Activated CD8-positive, alpha-beta memory T cell treated with anti-CD3 and anti-CD28 coated beads, Interleukin-2, amount 10 ng/mL, durations not matched to agents 7 days and 5 days (primary cell): ENCODE measurements at places on chromosomes 3 and 15. TPM values are rescaled to one million over a fixed set of nuclear protein-coding genes. Genes with fewer than 3 reads are reported as not detected.

The CTNNB1 gene
- 214 TPM for total RNA-seq

DNA sequence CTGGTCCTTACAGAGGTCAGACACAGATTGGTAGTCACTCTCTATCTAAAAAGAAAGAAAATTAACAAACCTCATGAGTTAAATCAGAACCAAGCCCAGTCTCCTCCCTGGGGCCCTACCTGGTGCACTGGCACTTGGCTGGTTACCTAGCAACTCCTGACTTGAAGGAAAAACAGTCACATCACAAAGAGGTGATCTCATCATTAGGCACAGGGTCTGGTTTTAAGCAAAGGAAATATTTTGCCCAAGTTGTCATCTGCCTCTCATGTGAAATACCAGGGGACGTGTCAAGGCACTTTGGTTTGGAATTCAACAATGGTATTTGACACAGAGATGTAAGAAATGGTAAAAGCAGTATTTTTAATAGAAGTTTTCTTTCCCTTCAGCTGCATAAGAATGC lies 47.7 kb upstream of the FMN1 start:
- peaks cover 4% of the 10 kb centered on the region for H3K27me3 ChIP-seq
- no peak overlapping the region for H3K27ac ChIP-seq
- no peak for DNase-seq
- no peaks in the 10 kb centered on the region for H3K36me3 ChIP-seq
- no peaks in the 10 kb centered on the region for H3K4me1 ChIP-seq

- H3K4me1 ChIP-seq = peaks cover 63% of the 10 kb centered on the region
- H3K4me3 ChIP-seq = peak overlapping the region; percentile 5
- H3K27ac ChIP-seq = peak overlapping the region; percentile 62
- no peaks in the 10 kb centered on the region for H3K36me3 ChIP-seq
Observed at GRCh38 chr3:129233538-129233937, 15.9 kb upstream of the COPG1 start.

The GP9 gene
- not detected for total RNA-seq

DNA sequence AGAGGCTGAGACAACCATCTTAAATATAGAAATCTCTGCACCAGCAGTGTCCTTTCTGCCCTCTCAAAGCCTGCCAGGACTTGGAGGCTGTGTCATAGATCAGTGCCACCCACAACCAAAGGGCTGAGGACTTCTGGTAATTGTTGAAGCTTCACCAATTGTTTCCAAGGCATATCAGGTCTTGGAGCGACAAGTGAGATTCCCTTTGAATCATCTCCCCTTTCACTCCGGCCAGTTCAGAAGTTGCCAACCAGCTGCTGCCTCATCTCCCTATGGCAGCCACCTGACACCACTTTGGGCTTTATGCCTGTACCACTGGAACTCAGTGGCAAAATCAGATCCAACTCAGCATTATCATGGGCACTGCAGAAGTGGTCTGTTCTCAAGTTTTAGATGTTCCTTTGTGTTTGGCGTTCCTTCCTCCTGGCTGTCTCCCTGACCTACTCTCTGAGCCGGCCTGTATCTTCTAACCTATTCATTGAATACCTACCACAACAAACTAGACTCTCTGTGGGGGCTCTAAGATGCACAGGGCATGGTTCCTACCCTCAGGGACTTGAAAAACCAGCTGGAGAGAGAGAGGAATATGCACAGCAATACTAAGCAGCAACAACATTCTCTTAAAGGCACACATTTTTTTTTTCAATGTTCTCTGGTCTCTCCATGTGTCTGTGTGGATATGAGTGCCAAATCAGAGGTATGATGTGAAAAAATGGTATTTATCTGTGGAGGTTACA lies 90.8 kb upstream of the PFN2 start:
- peaks cover 16% of the 10 kb centered on the region for H3K27me3 ChIP-seq
- no peak overlapping the region for H3K4me3 ChIP-seq
- no peak for DNase-seq
- H3K27ac ChIP-seq = no peak overlapping the region
- H3K36me3 ChIP-seq = no peaks in the 10 kb centered on the region
- no peaks in the 10 kb centered on the region for H3K4me1 ChIP-seq

The ROPN1 gene
- total RNA-seq = not detected

- DNase-seq = peak; percentile 26
- no peak overlapping the region for H3K27ac ChIP-seq
- H3K36me3 ChIP-seq = peaks cover 4% of the 10 kb centered on the region
- H3K4me1 ChIP-seq = peaks cover 7% of the 10 kb centered on the region
Observed at GRCh38 chr15:31497838-31498237, 171.2 kb downstream of the KLF13 start.

DNA sequence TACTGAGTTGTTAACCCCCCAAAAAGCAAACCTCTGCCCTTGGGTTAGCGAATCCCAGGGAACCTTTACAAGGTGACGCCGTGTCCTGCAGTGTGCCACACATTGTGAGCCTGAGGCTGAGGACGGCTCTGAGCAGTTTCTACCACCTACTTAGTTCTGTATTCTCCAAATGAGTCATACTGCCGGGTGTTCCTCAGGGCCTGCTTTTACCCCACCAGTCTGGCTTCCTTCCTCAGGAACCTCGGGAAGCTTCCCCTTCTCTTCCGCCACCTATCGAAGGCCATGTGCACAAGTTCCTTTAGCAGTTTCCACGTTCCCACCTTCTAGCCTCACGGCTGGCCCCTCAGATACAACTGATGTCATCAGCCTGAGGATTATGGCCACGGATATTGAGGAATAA lies 384.0 kb upstream of the TPM1 start:
- H3K4me1 ChIP-seq = peaks cover 7% of the 10 kb centered on the region
- no peak overlapping the region for H3K4me3 ChIP-seq
- H3K27me3 ChIP-seq = peaks cover 8% of the 10 kb centered on the region
- peaks cover 3% of the 10 kb centered on the region for H3K36me3 ChIP-seq
- DNase-seq = no peak

GRCh38 chr3:33537133-33537532 lies 96.9 kb upstream of the UBP1 start:
- peaks cover 3% of the 10 kb centered on the region for H3K4me1 ChIP-seq
- no peak overlapping the region for H3K4me3 ChIP-seq
- peaks cover 36% of the 10 kb centered on the region for H3K36me3 ChIP-seq
- H3K27me3 ChIP-seq = no peaks in the 10 kb centered on the region
- no peak overlapping the region for H3K27ac ChIP-seq

The CFAP20DC gene
- 1.0 TPM for total RNA-seq

GRCh38 chr3:131708241-131708640 lies 205.5 kb upstream of the MRPL3 start:
- H3K27ac ChIP-seq = no peak overlapping the region
- H3K36me3 ChIP-seq = no peaks in the 10 kb centered on the region
- no peak overlapping the region for H3K4me3 ChIP-seq
- H3K27me3 ChIP-seq = peaks cover 23% of the 10 kb centered on the region
- no peak for DNase-seq
- H3K4me1 ChIP-seq = no peaks in the 10 kb centered on the region

DNA sequence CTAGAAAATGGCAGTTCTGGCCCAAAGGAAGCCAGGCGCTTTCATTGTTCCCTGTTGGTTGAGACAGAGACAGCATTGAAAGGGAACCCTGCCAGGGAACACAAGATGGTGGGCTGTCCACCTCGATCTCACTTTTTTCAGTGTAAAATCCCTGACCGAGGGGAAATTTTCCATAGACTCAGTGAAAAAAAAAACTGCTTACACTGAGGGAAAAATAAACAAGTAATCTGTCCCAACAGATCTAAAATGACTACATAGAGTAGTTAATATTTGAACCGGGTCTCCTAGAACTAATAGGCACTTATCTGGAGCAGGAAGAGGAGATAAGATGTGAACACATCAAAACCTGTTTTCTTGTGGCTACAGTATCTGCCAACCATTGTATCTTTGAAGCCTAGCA lies 763.4 kb upstream of the GOLIM4 start:
- H3K27me3 ChIP-seq = no peaks in the 10 kb centered on the region
- H3K4me3 ChIP-seq = no peak overlapping the region
- no peaks in the 10 kb centered on the region for H3K4me1 ChIP-seq

DNA sequence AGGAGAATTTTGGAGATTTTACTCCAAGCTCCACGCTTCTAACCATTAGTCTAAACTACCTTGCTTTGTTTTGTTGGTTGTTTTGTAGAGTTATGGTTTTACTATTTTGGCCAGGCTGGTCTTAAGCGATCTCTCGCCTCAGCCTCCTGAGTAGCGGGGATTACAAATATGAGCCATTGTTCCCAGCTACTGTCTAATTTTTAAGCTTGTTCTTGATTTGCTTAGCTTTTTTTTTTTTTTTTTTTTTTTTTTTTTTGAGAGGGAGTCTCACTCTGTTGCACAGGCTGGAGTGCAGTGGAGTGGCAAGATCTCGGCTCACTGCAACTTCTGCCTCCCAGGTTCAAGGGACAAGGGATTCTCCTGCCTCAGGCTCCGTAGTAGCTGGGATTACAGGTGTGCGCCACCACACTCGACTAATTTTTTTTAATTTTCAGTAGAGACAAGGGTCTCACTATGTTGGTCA lies 28.5 kb downstream of the EFCAB12 start:
- H3K4me1 ChIP-seq = peaks cover 37% of the 10 kb centered on the region
- H3K27me3 ChIP-seq = no peaks in the 10 kb centered on the region
- peak overlapping the region; percentile 97 for H3K27ac ChIP-seq
- H3K36me3 ChIP-seq = peaks cover 12% of the 10 kb centered on the region

DNA sequence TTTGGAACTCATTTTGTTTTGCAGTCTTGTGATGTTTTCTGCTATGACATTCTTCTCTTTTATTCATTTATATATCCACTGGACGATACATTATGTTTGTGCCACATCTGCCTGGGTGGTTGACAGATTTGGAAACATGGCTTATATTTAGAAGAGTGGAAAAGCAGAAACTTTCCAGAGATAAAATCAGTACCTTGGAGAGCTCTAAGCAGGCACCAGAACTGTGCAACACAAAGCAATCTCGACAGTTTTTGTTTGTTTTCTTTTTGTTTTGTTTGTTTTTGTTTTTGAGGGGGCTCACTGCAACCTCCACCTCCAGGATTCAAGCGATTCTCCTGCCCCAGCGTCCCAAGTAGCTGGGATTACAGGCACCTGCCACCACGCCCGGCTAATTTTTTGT lies 45.5 kb downstream of the SYN2 start:
- H3K36me3 ChIP-seq = no peaks in the 10 kb centered on the region
- H3K4me3 ChIP-seq = no peak overlapping the region
- no peak for DNase-seq
- H3K27ac ChIP-seq = no peak overlapping the region

The KLHL40 gene
- not detected for total RNA-seq

DNA sequence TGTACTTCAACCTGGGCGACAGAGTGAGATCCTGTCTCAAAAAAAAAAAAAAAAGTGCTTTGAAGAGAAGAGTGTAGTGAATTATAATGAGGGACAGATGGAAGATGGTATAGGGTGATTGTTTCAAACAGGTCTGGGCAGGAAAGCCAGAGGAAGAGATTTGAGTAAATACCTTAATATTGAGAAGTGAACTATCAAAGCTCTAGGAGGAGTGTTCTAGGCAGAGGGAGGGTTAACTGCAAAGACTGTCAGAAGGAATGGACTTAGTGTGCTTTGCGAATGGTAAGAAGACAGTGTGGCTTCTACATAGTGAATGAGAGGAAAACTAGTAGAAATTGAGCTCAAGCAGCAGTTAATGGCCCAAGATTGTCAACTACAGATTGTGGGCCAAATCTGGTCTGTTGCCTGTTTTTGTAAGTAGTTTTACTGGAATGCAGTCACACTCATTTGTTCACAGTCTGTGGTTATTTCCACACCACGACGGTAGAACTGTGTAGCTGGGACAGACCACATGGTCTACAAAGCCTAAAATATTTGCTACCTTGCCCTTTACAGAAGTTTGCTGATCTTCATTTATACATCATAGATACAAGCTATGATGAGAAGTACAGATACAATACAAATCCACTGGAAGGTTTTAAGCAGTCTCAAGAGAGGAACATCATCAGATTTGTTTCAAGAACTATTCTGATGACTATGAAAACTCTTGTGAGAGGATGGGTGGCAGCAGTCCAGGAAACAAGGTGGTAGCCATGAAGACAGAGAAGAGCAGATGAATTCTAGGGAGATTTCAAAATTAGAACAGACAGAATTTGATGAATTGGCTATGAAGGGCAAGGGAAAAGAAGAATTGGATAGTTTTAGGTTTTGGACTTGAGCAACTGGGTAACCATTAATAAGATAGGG lies 16.5 kb upstream of the USP50 start:
- H3K27ac ChIP-seq = peak overlapping the region; percentile 78
- H3K27me3 ChIP-seq = no peaks in the 10 kb centered on the region
- no peak overlapping the region for H3K4me3 ChIP-seq
- H3K4me1 ChIP-seq = peaks cover 29% of the 10 kb centered on the region
- peak; percentile 74 for DNase-seq

GRCh38 chr15:83106994-83107840 lies at the start of gene TM6SF1:
TSS of gene TM6SF1 (plus strand) at chr15:83107645. CDS start at chr15:83107681, 36 bp downstream.
- H3K4me1 ChIP-seq = peaks cover 34% of the 10 kb centered on the region
- DNase-seq = peak; percentile 54
- H3K4me3 ChIP-seq = peak within 1 kb of the TSS; percentile 93
- peaks cover 18% of the 10 kb centered on the region for H3K36me3 ChIP-seq
- H3K27me3 ChIP-seq = peaks cover 33% of the 10 kb centered on the region

GRCh38 chr3:44968447-44968858 lies 7.5 kb downstream of the ZDHHC3 start:
- H3K4me3 ChIP-seq = no peak overlapping the region
- no peak for DNase-seq
- H3K4me1 ChIP-seq = peaks cover 63% of the 10 kb centered on the region
- peaks cover 9% of the 10 kb centered on the region for H3K36me3 ChIP-seq

- no peak overlapping the region for H3K4me3 ChIP-seq
- no peak overlapping the region for H3K27ac ChIP-seq
- no peak for DNase-seq
- no peaks in the 10 kb centered on the region for H3K27me3 ChIP-seq
- no peaks in the 10 kb centered on the region for H3K36me3 ChIP-seq
Observed at GRCh38 chr15:98903377-98904018, 104.1 kb downstream of the PGPEP1L start.

DNA sequence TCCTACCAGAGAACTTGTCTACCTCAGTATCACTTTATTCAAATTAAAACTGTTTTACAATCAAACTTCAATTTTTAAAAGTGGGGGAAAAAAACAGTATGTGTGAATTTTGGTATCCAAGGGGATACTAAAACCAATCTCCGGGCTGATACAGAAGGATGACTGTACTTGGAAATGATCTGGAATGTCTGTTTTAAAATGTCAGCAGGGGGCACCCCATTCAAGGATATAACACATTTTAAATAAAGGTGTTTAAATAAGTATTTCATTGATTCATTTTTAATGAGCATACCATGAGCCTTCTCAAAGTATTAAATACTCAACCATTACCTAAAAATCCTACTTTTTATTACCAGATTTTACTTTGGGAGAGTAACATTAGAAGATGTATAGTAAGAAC lies 67.9 kb downstream of the ULK4 start:
- H3K36me3 ChIP-seq = peaks cover 23% of the 10 kb centered on the region
- H3K27ac ChIP-seq = no peak overlapping the region
- no peaks in the 10 kb centered on the region for H3K27me3 ChIP-seq

- no peak overlapping the region for H3K4me3 ChIP-seq
- H3K4me1 ChIP-seq = peaks cover 11% of the 10 kb centered on the region
- H3K27me3 ChIP-seq = no peaks in the 10 kb centered on the region
- H3K36me3 ChIP-seq = peaks cover 18% of the 10 kb centered on the region
- no peak overlapping the region for H3K27ac ChIP-seq
Observed at GRCh38 chr3:171306631-171307030, 153.6 kb downstream of the TNIK start.

- H3K27ac ChIP-seq = peak overlapping the region; percentile 11
- H3K36me3 ChIP-seq = peaks cover 5% of the 10 kb centered on the region
- H3K4me3 ChIP-seq = no peak overlapping the region
- peaks cover 25% of the 10 kb centered on the region for H3K27me3 ChIP-seq
Observed at GRCh38 chr3:19931180-19931692, 2.8 kb downstream of the EFHB start.
